ENCODE measurements at places on chromosomes 6 and 20.

GRCh38 chr20:21571841-21572690, 58.2 kb upstream of the NKX2-2 start:
- peak; percentile 1 for DNase-seq

DNA sequence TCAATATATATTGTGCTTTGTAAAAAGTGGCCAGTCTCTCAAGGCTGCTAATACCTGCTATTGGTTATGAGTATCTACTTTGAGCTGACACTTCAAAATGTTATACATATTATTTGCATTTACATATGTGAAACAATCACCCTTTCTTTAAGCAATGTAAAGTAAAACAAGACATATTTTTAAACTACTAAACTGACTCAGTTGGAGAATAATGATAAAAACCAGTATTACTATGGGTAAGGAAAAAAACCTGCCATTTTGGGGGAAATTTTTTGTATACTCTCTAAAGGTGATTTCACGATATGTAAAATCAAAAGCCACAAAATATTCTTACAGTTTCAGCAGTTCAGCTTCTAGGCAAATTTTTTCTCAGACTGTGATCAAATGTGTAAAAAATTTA, 232.3 kb downstream of the PRL start:
- DNase-seq: no peak

- no peak for DNase-seq
These were observed 623 bp upstream of the SNX9 start for GRCh38 chr6:157822245-157823000.

DNA sequence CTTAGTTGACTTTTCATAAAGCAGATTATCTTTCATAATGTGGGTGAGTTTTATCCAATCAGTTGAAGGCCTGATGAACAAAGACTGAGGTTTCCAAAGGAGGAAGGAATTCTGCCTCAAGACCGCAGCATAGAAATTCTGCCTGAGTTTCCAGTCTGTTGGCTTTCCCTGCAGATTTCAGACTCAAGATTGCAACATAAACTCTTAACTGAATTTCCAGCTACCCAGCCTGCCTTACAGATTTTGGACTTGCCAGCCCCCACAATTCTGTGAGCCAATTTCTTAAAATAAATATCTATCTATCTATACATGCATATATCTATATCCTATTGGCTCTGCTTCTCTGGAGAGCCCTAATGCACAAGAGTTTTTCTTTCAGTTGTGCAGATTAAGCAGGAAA, 57.3 kb upstream of the SMLR1 start:
- no peak for DNase-seq

GRCh38 chr6:44969446-44970185, 358.5 kb upstream of the RUNX2 start:
- no peak for DNase-seq

DNA sequence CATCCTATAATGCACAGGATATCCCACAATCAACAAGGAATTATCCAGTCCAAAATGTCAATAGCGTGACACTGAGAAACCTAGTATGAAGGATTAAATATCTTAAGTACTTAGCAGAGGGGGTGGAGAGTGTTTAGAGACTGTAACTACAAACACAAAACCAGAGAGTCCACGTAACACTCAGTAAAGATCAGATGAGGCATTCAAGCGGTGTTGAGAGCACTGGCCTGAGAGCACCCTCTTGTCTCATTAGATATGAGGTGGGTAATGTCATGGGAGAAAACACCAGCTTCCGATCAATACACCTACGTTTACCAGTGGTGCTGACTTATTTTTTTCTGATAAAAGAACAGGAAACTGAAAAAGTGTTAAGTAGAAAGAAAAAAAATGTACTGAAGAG, 2.3 kb downstream of the FAM184A start:
- no peak for DNase-seq

DNA sequence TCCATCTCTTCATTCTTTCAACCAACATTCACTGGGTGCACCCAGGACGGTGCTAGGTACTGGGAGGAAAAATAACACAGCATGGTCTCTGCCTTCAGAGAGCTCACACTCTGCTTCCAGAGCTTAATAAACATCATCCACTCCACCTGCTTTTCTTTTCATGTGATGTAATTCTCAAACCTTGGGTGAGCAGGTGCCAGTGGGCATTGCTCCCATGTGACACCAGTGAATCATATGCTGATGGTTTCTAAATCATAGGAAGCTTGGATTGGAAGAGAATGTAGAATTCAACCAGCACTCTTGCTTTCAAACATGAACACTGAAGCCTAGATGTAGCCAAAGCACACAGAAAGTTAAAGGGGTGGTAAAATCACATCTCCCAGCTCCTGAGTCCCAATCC, 189.8 kb downstream of the FOXA2 start:
- no peak for DNase-seq

- DNase-seq: no peak
These were observed 71.4 kb upstream of the PRSS16 start for GRCh38 chr6:27176096-27176495.

- no peak for DNase-seq
These were observed 9.4 kb upstream of the AVP start for GRCh38 chr20:3093861-3094361.

DNA sequence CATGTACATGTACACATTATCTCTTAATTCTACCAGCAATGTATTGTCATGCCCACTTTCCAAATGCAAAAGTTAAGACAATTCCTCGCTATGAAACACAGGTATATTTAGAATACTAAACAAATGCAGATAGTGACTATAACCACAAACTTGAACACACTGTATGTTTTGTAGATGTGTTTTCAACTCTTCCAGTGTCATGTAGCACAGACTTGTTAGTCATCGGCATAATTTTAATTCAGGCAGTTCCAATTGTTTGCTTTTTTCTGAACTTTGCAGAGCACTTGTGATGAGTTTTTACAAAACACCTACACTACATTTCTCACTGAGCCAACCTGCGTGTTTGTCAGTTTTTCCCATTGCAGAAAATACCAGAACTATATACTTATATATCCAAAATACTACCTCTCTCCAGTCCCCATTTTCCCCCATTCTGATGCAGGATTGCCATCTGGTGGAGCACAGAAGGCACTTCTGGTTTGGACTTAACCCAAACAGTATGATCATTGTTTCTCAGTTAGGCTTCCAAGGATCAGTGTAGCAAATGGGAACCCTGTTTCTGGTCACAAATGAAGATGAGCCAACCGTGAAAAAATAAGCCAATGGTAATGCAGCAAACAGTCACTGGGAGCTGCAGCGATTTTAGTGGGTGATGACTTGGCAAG, 143.4 kb downstream of the ADGRB3 start:
- peak; percentile 48 for DNase-seq

DNA sequence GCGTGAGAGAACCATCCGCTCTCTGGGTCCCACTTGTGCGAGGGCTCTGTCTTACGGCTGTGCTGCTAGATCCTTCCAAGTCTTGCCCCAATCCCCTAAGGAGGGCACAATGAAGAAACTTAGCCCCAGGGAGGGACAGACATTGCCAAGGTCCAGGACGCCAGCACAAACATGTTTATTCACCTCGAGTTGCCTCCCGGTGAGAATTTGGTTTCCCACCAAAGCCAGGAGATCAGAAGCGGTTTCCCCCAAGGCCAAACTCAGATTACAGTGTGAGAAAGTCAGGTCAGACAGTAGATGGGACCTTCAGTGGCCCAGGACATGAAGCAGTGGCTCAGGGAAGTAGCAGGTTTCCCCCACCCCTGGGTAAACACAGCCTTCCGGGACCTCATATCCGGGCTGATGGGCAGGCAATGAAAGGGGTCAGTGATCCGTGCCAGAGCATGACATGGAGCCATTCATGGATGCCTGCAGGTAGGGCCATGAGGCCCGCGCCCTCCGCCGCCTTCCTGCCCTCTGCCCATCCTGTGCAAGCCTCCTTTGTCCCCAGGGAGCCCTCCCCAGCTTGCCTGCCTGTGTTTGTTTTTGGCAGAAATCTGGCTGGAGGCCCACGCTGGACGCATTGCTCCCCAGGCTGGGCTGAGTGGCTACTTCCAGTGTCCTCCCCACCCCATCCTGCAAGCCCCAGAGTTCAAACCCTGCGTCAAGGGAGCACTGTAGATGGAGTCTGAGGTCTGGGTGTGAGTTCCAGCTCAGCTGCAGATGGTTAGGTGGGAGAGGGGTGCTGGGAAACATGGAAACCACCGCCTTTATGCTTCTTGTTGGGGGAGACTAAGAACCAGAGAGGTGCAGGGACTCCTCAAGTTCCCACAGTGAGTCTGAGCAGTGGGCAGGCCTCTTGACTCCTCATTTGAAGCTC, 2.0 kb downstream of the BPIFB2 start:
- DNase-seq: no peak

- no peak for DNase-seq
These were observed 2.6 kb downstream of the GHRH start for GRCh38 chr20:37259031-37259430.

- no peak for DNase-seq
These were observed 75.2 kb downstream of the HFE start for GRCh38 chr6:26162399-26162798.

DNA sequence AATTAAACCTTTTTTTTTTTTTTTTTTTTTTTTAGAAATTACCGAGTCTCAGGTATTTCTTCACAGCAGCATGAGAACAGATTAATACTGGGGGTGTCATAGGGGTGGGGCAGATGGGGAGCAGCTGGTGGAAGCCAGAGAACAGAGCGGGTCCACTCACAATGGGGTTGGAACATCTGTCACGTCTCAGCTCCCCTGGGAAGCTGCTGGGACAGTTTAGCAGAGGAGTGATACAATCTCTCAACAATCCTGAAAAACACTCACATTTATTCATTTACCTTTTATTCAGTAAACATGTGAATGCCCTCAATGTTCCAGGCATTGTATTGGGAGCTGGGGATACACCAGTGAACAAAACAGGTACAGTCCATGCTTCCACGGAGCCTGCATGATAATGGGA, 162.2 kb downstream of the SMOC2 start:
- no peak for DNase-seq

- DNase-seq: no peak
These were observed 46.2 kb downstream of the BFSP1 start for GRCh38 chr20:17485017-17485416.

DNA sequence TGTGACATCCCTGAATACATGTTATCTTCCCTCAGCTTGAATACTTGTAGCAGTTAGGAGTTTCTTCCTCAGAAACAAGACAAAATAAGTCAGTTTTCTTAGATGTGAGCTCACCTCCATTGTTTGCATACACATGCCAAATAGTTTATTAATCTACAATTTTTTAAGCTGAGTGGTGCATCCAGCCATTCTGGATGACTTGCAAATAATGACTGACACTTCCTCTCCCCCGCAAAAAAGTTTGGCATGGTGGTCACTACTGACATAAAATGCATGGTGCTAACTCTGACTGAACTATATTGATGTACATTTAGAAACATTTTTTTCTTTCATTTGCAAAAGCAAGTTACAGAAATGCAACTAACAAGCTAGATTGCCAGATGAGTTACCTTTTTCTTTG, 55.5 kb downstream of the CYB5R4 start:
- DNase-seq: no peak
